ENCODE measurements at places on chromosomes 1 and 21.

- DNase-seq, result peak; percentile 44
Observed at GRCh38 chr1:234980645-234981396, 147.8 kb downstream of the TOMM20 start.

DNA sequence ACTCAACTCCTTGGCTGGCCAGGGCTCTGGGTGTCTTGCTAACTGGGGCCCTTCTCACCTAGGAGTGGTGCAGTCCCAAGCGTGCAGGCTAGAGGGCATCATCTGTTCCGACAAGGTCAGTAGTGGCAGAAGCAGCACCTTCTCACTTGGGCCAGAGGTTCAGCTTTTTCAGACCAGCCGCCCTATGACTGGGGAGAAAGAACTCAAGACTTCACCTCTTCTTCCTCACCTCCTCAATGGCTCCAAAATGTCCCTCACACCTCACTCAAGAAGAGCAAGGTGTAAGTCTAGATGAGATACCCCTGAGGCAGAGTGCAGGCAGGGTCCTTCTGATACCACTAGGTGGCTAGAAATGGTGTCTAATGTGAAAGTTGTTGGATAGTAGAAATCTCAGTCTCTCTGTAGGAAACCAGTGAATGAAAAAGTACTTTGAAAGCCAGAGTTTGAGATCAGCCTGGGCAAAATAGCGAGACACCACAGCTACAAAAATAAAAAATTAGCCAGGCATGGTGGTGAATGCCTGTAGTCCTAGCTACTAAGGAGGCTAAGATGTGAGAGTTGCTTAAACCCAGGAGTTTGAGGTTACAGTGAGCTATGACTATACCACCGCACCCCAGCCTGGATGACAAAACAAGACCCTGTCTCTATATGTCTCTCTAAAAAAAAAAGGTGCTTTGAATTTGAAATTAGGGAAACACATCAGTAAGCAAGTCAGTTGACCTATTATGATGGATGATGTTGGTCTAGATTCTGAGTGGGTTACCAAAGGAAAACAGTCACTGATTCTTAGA lies 8.6 kb upstream of the IL20 start:
- no peak for DNase-seq

DNA sequence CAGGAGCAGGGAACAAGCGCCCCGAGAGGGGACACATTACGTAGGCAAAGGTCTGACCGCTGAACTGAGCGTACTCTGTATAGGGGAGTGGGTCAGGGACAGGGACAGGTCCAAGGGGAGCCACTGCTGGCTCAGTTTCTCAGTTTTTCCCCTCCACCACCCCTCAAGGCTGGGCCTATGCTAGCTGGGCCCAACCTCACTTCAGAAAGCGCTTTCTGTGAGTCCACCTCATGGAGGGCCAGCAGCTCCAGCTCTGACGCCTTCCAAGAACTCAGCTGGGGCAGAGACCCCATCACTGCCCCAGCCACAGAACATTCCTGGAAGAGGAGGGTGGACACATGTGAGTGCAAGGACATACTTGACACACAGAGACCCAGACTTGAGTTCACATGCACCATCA lies 242.0 kb downstream of the FOXD2 start:
- no peak for DNase-seq

- no peak for DNase-seq
Observed at GRCh38 chr1:194929357-194929756, 1678.9 kb downstream of the KCNT2 start.

DNA sequence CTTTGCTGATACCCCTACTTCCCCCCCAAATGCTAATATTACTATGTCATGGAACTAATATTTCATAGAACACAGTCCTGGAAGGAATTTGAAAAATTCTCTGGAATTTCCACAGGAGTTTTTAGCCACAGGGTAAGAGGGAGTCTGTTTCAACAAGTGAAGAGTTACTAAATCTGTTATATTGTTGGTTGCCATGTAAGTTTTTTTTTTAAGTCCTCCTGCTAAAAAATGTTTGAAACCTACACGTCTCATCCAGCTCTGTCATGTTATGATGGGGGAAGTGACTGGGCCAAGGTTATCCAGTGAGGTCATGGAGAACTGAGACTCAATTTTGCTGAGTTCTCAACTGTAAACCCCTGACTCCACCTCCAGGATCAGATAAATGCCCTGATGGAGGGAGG lies 60.8 kb upstream of the USP24 start:
- no peak for DNase-seq

DNA sequence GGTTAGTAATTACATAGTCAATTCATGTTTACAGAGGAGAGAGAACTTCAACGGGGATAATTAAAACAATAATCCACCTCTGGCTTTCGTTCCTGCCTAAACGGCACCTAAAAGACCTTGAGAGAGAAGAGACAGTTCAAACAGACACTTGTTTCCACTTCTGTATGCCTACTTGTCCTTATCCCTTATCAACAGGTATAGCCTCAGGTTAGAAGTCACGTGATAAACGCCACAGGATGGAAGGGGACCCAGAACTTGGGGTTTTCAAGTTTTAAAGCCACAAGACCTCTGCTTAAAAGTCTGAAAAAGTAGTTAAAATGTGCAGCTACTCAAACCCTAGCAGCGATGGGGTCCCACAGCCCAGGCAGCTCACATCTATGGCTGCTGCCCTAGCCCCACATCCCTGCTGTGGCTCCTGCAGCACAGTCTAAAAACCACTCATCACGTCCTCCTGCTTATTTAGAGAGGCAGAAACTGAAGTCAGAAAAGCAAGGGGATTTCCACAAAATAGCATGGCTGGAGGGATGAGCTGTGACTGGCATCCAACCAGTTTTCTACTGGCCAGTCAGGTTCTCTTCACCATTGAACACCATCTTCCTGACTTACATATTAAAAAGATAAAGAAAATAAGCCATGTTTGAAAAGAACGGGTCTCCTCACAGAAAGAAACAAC lies 51.2 kb upstream of the SEC16B start:
- DNase-seq, result no peak

- DNase-seq, result no peak
Observed at GRCh38 chr1:243217349-243217748, 37.7 kb downstream of the CEP170 start.

GRCh38 chr1:153648000-153648643 lies 10.4 kb upstream of the SNAPIN start:
- no peak for DNase-seq

DNA sequence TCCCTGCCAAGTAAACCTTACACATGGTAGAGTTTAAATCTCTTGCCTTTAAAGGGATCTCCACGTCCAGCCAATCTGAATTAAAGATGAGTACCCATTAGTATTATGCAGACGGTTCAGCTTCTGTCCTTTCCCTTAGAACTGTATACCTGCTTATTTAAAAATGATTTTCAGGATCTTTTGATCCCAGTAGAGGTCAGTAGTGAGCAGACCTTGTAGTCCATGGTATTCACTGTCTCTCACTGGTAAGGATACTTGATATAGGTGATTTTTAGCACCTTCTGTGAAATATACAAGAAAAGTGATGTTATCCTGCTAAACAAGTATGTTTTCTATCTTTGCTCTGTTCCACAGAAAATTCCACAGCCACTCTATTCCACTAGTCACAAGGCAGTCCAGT lies 1211.6 kb upstream of the ADGRL4 start:
- no peak for DNase-seq
